ENCODE measurements at places on chromosomes 4 and X.

DNA sequence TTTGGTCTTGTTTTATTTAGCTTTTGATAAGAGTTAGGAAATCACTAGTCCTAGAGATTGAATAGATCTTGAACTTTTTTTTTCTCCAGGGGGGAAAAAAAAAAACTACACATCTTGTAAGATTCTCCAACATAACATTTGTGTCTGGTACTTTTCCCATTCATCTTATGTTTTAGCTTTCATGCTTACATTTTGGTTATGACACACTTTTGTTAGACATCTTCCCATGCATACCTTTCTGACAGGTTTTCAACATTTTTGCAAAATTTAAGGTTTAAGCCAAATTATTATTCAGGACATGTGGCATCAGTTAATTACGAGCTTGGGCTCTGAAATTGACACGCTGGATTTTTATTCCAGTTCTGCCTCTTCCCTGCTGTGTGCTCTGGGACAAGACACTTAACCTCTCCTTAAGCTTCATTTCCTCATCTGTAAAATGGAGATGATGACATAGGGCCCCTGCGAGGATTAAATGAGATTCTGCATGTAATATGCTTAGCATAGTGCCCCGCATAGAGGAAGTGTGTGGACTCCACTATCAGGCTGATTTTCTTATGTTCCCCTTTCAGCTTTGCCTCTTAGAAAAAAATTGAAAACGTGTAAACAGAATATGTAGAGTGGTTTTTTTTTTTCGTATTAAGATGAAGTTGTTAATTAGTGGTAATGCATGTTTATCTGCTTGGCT is 5.3 kb downstream of the KIT start:
- no peak for DNase-seq

- DNase-seq = no peak
Measured at GRCh38 chrX:134747006-134747405, 88.7 kb upstream of the PLAC1 start.

DNA sequence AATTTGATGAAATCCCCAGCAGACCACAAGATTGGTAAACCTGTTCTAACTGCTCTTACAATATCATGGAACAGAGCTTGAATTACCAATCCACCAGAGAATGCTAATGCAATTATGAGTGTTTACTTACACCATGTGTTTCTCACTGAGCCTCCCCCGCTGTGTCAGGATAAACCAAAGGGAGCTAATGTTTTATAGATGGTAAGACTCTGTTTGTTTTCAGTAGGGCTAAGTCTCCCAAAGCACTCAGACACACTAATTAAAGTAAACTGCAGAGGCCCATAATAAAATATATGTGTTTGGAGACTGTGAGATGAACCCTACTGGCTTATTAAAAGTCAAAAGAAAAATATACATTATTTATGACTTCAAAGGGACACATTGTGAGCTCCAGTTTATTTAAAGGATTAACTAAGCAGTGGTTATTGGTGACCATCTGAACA is 261.7 kb upstream of the FAM241A start:
- DNase-seq = no peak

GRCh38 chrX:109839694-109840567 is 106.9 kb upstream of the ACSL4 start:
- DNase-seq = no peak

DNA sequence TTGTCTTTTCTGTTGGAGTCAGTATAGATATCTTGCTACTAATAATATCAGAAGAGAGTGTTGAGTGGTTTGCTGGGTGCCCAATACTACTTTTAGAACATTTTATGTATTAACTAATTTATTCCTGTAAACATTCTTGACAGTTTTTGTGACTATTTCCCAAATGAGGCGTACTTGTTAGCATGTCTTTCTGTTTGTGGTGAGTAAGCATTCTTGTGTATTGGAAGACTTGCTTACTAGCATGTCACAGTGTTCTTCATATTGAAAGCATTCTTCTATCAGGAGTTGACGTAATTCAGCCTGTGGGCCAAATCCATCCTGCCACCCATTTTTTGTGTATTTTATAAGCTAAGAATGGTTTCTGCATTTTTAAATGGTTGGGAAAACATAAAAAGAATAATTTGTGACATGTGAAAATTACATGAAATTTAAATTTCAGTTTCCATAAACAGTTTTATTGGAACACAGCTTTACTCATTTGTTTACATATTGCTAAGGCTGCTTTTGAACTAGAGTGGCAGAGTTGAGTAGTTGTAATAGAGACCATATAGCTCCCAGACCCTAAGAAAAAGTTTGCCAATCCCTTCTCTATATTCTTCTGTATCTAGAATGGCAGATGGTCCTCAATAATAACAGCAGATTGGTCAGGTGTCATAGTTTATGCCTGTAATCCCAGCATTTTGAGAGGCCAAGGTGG is 20.4 kb downstream of the REPS2 start:
- no peak for DNase-seq

DNA sequence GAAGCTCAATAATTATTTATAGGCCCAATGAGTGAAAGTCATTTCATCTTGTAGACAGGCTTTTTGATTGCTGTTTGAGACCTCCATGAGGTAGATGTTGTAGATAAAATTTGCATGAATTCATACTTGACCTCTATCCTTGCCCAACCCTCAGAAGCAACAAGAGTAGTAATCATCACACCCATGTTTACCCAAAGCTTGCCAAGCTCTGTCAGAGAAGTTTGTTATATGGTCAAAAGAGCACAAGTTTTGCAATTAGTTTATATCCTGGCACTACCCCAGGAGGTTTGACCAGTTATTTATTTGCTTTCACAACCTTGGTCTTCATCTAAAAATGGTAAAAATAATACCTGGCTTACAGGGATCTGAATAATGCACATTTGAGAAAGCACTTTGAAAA is 20.7 kb downstream of the ADH7 start:
- no peak for DNase-seq

DNA sequence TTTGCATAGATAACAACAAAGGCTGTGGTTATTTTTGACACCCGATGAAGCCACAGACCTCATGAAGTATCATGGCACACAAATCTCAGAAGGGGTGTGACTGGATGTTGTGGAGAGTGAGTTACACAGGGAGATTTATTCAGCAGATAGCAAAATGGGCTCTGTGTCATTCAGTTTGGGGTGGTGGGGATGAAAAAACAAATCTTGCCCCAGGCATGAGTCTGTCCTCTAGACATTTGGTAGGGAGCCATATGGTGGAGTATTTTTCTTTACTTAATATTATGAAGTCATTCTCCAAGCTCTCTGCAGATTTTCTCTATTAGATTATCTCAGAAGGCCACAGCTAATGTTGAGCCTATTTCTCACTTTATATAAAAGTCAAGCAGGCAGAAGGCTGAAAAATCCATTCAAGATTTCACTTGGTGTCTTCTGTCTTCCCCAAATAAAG is 277.1 kb upstream of the TENM3 start:
- no peak for DNase-seq

DNA sequence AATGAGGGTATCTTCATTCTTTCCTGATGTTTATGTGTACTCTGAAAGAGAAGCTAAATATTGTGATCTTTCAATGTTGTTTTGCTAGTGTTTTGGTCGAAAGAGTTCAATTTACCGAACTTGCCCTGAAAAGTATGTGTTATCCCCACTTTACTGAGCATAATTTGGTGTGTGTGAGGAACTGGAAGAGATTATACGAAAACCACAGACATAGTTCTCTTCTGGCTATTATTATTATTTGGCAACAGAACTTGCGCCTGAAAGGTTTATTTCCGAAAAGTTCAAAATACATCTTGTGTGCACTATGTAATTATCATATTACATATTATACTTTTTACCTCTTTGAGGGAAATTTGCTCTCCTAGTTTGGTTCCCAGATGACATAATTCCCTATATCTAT is 232.5 kb upstream of the INTU start:
- no peak for DNase-seq

GRCh38 chr4:113784497-113785250 is 23.1 kb upstream of the CAMK2D start:
- no peak for DNase-seq

DNA sequence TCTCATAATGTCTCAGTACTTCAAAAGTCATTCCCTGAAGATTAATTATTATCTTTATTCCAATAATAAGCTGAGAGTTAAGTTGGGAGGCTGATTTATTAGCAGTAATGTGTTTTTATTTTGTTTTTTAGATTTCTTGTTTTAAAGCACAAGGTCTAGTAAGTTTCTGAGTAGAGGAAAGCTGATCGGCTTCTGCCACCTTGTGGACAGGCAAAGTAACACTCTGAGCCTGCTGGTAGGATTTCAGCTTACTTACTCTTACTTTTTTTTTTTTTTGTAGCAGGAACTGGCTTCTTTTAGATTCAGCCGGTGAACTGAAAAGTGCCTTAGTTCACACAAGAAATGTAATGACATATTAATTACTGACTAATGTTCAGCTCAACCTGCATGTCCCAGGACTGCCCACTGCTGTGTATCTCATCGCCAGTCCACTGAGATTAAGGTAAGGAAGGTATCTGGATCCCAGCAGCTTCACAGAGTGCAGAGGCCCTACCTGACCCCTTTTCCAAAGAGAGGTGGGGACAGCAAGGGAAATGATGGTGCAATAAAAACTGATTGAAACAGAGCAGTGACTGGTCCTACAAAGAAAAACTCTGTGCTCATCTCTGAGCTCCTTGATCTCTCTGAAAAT is 126.5 kb downstream of the ADGRA3 start:
- DNase-seq = peak; percentile 6

- DNase-seq = no peak
Measured at GRCh38 chrX:119041175-119041574, 31.6 kb upstream of the CT47C1 start.

DNA sequence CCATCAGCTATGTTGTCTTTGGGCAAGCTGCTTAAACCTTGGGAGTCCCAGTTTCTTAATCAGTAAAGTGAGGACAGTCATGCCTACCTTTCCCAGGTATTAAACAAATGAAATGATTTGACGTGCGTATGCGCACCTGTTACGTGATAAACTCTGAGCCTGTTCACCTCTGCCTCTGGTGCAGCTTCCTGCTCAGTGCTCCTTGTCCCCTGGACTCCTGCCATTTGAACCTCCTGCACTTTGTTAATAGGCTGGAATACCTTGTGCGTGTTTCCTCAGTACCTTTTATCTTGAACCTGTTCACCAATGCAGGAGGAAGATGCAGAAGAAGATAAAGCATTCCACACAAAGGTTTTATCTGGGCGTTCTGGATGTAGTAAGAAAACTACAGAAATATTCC is 211.9 kb downstream of the CEP135 start:
- no peak for DNase-seq

DNA sequence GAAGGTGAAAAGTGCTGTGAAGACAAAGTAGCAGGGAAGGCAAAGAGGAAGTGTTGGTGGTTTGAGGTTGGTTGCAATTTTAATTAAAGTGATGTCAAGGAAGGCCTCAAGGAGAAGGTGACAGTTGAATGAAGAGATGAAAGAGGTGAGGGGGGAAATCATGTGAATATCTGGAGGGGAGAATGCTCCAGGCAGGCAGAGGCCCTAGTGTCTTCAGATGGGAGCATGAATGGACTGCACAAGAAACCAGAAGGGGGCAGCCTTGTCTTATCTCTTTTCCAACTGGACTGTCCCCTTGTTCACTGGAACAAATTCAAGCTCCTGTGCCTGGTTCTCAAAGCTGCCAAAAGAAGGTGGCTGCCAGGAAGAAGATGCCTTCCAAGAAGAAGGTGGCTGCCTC is 68.4 kb downstream of the MAOB start:
- DNase-seq = no peak

- DNase-seq = peak; percentile 65
Measured at GRCh38 chrX:150362599-150363481, at the start of gene MAMLD1. TSS of gene MAMLD1 (plus strand) at chrX:150363317. CDS start at chrX:150445517, 82,200 bp downstream.

- DNase-seq = no peak
Measured at GRCh38 chrX:67784712-67785111, 240.9 kb downstream of the AR start.

- DNase-seq = no peak
Measured at GRCh38 chr4:53608242-53608641, 17.0 kb upstream of the LNX1 start.

DNA sequence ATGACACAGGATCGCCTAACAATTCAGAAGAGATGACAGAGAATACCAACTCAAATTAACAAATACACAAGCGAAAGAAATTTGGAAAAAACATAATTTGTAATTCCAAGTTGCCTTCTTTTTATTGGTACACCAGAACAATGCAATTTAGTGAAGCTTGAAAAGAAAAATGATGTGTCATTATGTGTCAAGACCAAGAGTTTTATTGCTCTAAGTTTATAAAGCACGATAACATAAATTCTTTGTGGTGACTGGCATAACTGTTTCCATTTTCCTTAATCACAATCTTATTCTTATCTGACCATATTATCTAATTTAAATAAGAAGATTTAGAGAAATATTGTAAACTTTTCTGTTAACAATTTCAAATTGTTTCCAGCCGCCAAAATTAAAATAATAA is 273.2 kb upstream of the TECRL start:
- no peak for DNase-seq

- DNase-seq = no peak
Measured at GRCh38 chr4:13432453-13432852, 51.7 kb downstream of the RAB28 start.

- DNase-seq = no peak
Measured at GRCh38 chr4:178976861-178977260, 1534.6 kb upstream of the AGA start.

- DNase-seq = no peak
Measured at GRCh38 chr4:38734911-38735310, 47.9 kb downstream of the TLR10 start.

- DNase-seq = no peak
Measured at GRCh38 chr4:15233626-15234025, 194.2 kb upstream of the C1QTNF7 start.

All from CD4-positive, alpha-beta T cell treated with Interleukin-4 for 4 hours (primary cell).